T-helper 17 cell (primary cell): ENCODE measurements at places on chromosomes 4 and X.

DNA sequence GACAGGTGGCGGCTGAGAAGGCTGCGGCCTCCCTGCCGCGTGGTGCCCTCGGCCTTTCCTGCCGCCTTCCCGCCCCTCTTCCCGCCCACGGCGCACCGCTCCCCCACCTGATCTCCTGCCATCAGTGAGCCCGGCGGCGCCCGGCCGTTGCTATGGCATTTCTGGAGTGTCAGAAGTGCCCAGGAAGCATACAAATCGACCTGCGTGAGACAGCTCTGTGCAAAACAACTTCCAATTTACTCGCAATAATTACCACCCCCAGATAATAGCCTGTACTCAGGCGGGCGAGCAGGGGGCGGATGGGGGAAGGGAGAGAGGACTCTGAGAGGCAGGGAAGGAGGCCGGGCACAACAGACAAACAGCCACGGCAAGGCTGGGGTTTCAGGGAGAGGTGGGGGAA, 16.6 kb upstream of the ERCC6L start:
- DNase-seq: no peak

DNA sequence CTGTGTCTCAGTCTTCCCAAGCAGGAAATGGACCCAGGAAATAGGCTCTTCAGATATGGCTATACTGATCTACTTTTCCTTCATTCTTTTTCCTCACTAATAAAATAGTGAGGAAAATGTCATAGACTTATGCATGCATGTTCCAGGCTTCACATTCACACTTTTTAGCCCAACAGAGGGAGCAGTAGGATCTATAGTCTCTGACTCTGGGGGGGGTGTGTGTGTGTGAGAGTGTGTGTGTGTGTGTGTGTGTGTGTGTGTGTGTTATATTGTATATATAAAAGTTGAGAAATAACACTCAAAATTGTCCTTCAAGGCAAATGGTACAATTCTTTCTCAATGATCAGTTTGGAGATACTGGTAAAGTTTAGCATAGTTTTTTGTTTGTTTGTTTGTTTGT, 297.2 kb upstream of the GALNT7 start:
- no peak for DNase-seq

DNA sequence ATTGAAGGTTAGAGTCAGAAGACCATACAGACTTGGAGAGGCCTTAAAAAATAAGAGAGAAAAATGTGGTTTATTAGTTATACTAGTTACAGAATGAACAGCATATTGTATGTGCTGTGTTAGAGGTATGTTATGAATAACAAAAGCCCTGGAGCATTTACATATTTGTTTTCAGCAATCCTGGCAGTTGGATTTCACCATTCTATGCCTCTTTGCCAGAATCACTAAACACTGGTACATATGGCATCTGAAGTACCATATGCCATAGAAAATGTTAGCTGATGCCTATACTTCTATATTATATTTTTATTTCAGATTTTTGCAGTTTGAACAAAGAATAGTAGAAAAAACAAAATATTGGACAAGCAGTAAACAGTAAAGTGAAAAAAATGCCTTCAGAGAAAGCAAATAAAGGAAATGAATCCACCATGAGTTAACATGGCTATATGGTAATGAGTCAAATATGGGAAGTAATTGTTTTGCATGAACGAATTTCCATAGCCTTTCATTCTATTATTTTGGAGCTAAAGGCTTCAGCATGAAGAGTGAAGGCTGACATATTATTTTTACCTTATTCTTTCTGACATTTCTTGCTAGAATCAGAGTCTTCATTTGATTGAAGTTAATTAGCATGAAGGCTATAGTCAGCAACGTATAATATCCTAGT, 41.9 kb upstream of the PRDM8 start:
- DNase-seq: no peak

GRCh38 chr4:187547316-187547715, 448.3 kb upstream of the ZFP42 start:
- no peak for DNase-seq

DNA sequence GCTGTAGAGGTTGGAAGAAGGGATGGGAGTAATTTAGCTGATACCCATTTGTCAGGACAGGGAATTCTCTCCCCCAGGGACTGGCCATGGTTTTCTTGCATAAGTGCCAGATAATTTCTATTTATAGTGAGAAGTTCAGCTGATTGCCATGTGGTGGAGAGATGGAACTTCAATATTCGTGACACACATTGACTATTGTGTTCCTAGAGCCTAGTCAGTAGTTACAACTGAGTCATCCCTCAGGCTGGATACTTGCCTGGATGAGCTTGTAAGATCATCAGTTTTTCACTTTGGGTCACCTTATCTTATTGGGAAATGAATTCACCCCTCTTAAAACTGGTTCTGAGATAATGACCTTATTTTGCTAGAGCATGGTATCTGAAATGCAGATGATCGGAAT, 32.2 kb downstream of the CFAP299 start:
- DNase-seq: no peak

- DNase-seq: no peak
These were observed 181.7 kb downstream of the GABRB1 start for GRCh38 chr4:47213106-47213505.

DNA sequence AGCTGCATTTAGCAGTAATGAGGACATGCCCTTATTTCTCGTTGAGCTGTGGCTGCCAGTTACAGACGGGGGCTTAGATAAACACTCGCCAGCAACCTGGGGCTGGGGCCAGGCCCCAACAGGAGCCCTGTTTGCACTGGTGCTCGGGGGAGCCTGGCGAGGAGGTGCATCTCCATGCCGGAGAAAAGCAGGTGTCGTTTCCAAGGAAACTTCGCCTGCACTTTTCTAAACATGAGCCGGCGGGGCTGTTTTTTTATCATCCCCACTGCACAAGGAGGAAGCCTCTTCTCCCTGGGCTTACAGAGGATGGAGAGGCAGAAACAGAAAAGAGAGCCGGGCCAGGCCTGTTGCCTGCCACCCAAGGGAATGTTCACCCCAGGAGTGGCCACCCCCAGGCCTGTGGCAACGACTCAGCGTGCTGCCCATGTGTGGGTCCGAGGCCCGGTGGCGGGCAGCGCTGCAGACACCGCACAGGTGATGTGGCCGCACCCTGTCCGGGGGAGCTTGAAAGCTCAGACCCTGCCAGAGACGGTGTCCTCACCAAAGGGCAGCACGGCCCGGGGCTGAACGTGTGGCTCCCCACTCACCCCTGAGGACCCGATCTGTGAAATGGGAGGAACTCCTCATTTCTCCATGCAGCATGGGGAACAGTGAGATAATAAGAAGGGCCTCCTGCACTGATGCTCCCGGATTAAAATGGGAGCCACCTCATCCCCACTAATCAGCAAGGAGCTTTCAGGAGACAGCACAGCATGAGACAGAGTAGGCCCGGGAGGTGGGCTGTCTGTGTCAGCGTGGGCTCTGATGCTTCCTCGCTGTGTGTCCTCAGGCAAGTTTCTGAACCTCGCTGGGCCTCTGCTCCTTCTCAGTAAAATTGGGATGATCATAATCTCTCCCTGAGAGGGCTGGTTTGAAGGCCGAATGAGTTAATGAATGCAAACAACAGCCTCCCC, 33.8 kb upstream of the ADRA2C start:
- no peak for DNase-seq

DNA sequence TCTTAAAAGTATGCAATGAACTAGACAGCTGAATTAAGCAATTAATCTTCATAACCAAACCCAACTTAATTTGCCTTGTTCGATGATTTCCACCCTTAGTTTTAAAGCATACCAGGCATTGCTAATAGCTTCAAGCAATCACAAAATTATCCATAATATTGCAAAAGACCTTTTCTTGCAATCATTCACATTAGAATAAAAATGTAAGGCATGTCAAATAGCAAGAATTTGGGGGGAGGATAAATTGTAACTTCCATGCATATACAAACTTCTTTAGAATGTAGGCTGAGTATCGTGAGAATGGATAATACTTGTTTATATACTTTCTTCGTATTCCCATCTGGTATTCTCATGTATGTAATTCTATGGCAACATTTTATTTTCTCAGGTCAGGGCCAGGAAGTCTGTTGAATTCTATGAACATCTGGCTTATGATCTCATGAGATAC, 28.7 kb upstream of the BMP2K start:
- DNase-seq: no peak
